ENCODE measurements at places on chromosomes 7 and 10.

DNA sequence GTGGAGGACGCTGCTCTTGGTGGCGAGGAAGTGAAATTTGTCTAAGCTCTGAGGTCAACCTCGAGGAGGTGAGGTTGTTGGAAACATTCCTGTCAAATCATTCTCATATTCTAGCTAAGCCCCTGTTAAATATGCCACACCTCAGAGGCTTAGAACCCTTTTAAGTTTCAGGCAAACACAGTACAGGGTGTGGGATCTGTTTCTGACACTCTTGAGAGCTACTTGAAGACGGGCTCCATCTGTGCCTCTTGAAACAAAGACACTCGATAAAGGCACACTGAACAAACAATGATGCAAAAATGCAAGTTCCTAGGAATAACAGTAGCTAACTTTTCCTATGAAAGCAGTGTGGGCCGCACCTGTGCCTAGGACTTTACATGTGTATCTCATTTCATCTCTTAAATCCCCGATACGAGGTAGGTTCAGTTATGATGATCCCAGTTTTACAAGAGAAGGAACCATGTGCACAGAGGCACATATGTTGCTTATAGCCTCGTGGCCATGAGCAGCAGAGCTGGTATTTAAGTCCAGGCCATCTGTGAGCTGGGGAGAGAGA lies 299.2 kb downstream of the CCDC3 start:
- no peak for DNase-seq

GRCh38 chr10:91006752-91007346 lies 86.0 kb upstream of the ANKRD1 start:
- no peak for DNase-seq

GRCh38 chr10:111707076-111707475 lies 476.5 kb downstream of the GPAM start:
- DNase-seq: no peak

DNA sequence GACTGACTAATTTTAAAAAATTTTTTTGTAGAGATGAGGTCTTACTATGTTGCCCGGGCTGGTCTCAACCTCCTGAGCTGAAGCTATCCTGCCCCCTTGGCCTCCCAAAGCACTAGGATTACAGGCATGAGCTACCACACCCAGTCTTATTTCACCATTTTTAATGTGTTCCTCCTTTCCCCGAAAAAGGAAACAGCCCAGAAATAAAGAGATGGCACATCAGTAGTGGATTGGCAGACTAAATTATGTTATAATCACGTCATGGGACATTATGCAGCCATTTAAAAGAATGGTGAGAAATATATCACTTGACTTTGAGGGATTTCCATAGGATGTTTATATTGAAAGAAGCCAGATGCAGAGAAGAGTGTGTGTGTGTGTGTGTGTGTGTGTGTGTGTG lies 40.5 kb downstream of the CAPZA2 start:
- DNase-seq: no peak

DNA sequence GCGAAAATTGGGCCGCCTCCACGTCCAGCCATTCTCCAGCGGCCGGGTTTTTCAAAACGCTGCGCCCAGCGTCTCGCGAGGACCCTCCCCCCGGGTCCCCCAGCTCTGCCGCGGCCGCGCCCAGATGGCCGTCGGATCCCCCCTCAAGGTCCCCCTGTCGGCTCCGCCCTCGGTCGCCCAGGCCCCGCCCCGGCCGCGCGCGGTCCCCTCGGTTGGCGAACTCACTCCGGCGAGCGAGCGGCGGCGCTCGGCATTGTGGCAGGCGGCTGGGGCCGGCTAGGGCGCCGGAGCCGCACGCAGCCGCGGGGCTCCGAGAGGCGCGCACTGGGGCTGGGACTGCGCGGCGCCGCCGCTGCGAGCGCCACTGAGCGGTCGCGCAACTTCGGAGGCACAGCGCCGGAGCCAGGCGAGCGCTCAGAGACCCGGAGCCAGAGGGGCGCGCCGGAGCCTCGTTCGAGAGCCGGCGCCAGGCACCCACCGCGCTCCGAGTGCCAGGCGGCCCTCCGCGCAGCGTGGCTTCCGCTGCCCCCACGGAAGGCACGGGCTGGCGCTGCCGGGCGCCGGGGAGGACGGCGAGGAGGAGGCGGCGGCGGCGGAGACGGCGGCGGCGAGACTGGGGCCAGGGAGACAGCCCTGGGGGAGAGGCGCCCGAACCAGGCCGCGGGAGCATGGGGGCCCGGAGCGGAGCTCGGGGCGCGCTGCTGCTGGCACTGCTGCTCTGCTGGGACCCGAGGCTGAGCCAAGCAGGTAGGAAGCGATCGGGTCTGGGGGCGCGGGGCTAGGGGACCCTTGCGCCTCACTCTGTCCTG lies at the start of gene UNC5B:
Gene UNC5B, plus strand, starts transcription at position 253 of the 809 bp plus-strand sequence. Its CDS starts 416 bp downstream, at position 669.
- peak; percentile 13 for DNase-seq

DNA sequence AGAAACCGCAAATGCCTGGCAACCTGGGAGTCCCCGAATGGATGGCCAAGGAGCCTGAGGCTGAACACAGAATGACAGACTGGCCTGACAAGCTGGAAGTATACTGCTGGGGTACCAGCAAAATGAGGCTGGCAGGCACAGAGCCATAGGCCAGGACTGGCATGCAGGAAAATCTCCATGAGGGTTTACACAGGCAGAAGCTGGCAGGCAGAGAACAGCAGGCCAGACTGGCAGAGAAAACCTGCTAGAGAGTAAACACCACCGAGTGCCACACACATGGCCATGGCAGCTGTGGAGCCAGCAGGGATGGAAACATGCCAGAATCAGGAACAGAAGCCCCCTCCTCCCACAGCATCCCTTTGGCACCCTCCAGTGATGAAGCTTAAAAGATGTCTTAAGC lies 63.4 kb downstream of the CRPPA start:
- DNase-seq: no peak

DNA sequence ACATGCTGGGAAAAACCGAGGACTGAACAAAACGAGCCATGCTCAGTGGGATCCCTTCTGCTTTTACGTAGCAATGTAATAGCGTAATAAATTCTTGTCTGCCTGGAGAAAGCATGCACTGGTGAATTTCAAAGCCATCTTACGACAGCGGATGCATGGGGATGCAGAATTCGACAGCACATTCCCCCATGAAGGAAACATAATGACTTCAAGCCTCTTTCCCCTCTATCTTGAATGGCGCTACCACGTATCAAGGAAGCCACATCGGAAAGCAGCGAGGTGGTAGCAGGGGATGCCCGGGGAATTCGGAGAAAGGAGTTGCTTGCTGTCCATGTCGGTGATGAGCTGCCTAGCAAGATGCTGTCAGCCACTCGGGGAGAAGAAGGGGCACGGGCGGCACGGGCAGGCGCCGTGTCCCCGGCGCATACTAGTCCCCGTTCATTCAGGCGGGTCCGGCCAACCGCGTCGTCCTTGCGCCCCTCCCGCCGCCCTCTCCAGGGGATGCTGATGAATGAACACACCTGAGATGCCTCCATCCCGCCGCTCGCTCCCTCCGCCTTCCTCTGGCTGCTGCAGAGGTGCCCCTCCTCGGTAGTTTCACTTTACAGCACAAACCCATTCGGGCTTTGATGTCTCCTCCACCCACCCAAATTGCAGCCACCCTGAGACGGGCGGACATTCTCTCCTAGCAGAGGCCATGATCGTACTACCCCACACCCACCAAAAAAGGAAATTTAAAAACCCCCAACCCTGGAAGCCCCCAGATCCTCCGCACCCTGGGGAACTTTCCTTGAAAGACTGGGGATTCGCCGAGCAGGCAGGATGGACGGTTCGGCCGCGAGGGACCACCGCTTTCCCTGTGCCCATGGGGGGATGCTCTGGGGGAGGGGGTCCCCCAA lies 644 bp downstream of the SORBS1 start:
- DNase-seq: peak; percentile 21

DNA sequence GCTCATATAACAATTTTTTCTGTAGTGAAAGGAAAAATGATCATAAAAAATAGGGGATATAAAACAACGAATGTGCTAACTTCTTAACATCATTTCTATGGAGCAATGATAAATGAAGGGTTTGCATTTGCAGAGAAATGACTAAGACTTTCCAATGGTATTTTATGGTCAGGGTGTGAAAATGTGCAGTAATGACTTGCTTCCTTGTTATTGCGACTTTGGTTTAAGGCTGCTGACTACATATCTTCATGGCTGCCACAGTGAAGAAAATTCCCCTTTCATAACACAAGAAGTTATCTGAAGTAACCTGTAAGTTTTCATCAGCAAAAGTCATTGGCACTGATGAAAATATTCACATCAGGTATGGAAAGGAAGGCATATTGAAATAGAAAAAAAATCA lies 166.1 kb upstream of the NRG3 start:
- DNase-seq: no peak

- DNase-seq: no peak
Measured at GRCh38 chr10:47183704-47184041, 116.3 kb upstream of the GDF10 start.

DNA sequence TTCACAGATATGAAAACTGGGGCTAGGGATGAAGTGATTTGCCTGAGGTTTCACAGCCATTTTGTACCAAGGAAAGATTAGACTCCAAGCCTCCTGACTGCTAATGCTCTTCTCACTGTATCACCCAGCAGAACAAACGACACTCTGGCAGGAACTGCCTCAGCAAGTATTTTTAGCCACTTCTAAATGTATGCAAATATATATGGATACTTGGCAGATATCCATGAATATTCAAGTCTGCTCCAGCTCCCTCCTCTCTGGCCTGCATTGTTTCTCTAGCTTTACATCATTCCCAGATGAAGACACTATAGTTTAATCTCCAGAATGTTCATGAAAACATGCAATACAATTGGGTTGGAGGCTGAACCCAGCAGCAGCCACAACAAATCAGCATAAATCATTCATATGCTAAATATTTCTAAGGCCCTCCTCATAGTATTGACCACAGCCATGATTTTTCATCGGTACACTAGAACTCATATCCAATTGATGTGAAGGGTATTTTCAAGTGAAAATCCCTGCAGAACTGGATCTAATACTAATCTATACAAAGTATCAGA lies 65.5 kb downstream of the HPSE2 start:
- DNase-seq: no peak

GRCh38 chr10:79273604-79274003 lies 73.7 kb upstream of the PPIF start:
- no peak for DNase-seq

- DNase-seq: no peak
Measured at GRCh38 chr7:23449941-23450340, 20.4 kb downstream of the IGF2BP3 start.

DNA sequence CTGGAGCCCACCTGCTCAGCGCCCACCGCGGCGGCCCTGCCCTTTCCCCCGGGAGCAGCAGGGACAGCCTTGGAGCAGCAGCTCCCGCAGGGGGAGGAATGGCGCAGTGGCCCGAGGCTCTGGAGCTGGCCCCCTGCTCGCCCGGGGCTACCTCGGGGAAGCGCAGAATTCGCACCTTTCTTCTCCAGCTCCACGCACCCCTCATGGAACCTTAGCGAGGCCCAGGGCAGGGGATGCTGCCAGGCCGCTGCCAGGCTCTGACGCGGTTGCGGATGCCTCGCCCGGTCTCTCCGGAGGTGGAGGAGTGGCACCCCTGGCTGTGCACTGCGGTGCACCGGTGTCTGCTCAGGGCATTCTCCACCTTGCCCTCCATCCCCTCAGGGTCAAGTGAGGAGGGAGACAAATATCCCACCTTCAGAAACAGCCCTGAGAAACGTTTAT lies 84.9 kb upstream of the MKI67 start:
- no peak for DNase-seq

DNA sequence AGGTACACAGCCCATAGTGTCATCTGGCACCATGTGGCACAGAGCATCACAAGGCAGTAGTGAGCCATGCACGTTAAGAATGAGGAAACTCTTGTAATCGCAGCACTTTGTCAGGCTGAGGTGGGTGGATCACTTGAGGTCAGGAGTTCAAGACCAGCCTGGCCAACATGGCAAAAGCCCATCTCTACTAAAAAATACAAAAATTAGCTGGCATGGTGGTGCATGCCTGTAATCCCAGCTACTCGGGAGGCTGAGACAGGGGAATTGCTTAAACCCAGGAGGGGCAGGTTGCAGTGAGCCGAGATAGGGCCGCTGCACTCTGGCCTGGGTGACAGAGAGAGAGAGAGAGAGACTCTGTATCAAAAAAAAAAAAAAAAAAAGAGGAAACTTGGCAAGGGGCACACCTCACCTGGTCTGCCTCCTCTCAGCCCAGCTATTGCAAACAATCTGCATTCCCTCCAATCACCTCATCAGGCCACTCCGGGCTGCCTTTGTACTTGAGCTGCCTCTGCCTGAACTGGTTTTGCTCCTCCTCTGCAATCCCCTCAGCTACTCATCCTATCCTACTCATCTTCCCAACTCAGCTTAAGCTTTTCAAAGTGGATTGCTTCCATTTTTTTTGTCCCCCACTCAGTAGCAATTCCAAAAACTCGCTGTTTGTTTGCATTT lies 46.0 kb upstream of the OPTN start:
- no peak for DNase-seq

GRCh38 chr10:55870186-55870585 lies 490.9 kb downstream of the ZWINT start:
- DNase-seq: no peak

- no peak for DNase-seq
Measured at GRCh38 chr7:103772171-103772773, 217.2 kb downstream of the RELN start.

- DNase-seq: no peak
Measured at GRCh38 chr10:71229726-71230655, 17.6 kb downstream of the UNC5B start.

- DNase-seq: no peak
Measured at GRCh38 chr7:110486549-110486948, 604.4 kb upstream of the LRRN3 start.

DNA sequence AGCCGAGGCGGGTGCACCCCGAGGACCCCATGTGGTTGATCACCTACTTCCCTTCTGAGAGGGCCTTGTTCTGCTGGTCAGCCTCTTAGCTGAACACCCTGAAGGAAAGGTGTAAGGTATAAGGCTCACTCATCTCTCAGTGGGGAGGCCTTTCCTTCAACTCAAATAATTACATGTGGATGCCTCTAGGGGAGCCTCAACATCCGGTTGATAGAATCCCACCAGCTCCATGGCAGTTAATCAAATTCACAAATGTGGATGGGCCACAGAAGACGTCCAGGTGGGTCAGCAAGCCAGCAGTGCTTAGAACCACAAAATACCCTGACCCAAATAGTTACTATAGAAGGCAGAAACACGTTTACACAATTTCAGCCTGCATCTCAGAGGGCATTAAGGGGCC lies 37.7 kb upstream of the ZNF32 start:
- DNase-seq: no peak
